Gastroesophageal sphincter (tissue), 4 donors: ENCODE measurements at places on chromosomes 16 and 17. TPM values are rescaled to one million over a fixed set of nuclear protein-coding genes. Genes with fewer than 3 reads are reported as not detected.

Gene SBK1
- total RNA-seq, result not detected

Gene KRTAP1-1
- not detected for total RNA-seq

Gene NPIPA5
- total RNA-seq, result 8.6 TPM

Gene CACNA1H
- total RNA-seq, result 192 TPM

Gene EPX
- not detected for total RNA-seq

Gene RBFOX1
- 0.12 TPM for total RNA-seq

Gene ARHGAP23
- 132 TPM for total RNA-seq

DNA sequence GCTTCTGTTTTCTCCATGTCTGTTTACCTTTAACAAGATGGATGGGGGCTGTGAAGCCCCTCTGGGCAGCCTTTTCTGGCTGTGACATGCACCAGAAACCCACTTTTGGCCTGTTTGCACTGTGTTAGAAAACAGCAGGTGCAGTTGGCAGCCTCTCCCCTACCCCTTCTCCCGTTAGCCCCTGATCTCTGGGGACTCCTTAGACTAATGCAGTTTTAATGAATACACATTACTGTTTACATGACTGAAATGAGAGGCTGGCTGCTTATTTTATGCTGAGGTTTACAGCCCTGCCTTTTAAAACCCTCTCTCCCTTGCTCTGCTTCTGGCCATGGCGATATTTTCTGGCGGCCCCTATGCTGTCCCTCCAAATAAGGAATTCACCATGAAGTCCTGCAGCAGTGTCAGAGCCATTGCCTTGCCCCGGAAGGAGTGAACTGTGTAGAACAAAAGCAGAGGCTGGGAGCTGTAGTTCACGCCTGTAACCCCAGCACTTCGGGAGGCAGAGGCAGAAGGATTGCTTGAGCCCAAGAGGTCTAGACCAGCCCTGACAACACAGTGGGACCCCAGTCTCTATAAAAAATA, 79.3 kb downstream of the PRKCB start:
- ATAC-seq, result peak; percentile 62

DNA sequence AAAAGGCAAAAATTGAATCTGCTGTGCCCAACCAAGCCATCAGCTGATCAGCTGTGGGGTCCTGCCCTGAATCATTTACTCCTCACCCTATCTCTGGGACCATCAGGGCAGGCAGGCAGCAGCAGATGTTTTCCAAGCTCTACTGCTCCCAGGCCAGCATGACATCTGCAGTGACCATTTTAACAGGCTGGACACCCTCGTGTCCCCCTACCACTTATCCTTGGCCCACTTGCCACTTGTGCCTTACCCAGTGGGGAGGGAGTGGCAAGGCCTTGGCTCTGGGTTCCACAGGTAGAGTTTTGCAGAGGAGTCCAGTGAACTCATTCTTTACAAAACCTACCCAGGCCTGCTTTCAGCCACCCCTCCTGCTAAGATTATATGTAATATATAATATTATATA, 12.0 kb upstream of the CA4 start:
- ATAC-seq, result no peak

DNA sequence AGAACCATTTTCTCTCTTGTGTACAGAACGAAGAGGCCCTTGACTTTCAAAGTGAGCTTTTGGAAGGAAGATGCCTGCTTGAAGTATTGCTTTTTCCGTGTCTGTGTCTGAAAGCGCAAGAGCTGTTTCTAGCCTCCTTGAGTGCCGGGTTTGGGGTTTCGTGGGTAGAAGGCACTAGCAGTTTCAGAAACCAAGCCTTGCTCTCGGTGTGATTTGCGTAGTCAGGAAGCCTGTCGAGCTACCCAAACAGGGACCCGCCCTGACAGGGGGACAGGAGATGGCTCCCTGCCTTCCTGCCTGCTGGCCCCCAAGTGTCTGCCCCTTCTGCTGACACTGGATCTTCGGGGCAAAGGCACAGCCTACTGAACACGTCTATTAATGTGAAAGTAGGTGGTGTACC, 322.0 kb downstream of the MAF start:
- no peak for ATAC-seq

DNA sequence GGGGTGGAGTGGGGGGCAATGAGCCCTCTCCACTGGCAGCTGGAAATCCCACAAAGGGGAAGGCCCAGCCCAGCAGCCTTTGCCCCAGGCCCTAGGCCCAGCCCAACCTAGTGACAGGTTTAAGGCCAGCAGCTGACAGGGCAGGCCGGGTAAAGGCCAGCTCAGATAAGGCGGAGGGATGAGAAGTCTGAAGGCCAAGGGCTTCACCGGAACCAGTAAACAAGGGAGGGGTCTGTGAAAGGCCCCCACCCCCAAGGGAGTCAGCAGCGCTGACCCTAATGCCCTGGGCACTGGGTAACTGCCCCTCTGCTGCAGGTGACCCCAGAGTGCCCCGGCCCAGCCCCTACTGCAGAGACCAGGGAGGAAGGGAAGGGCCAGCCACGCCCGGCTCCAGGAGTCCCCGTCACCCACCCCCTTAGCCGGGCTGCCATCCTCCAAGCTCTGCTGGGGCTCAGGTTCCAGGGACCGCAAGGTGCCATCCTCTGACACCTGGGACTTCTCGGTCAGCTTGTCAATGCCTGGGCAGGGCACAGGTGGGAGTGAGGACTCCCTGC, 17.5 kb downstream of the OTOP3 start:
- no peak for ATAC-seq

DNA sequence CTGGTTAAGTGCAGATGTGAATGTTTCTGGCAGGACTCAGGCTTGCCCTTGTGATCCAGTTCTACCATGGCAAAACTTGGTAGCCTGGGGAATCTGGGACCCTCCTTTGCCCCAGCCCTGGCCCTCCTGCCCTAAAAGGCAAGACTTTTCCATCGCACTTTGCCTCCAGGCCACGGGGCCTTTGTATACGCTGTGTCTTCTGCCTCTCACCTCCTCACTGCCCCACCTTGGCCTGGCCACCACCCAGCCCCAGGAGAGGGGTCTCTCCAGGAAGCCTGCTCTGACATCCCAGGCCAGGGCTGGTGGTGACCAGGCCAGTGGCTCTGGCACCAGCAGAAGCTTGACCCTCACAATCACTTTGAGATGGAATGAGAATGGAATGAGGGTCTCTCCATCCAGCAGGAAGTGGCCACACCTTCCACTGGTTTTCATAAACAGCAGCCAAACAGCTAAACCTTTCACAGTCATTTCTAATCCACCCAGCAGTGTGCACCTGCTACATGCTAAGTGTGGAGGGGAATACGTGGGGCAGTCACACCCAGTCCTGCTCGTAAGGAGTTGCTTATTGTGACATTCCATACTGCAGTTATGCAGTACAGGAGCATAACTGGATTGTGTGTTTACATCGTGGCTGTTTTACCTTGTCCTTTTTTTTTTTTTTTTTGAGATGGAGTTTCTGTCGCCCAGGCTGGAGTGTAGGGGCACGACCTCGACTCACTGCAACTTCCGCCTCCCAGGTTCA, 1.6 kb upstream of the MRPL38 start:
- no peak for ATAC-seq

DNA sequence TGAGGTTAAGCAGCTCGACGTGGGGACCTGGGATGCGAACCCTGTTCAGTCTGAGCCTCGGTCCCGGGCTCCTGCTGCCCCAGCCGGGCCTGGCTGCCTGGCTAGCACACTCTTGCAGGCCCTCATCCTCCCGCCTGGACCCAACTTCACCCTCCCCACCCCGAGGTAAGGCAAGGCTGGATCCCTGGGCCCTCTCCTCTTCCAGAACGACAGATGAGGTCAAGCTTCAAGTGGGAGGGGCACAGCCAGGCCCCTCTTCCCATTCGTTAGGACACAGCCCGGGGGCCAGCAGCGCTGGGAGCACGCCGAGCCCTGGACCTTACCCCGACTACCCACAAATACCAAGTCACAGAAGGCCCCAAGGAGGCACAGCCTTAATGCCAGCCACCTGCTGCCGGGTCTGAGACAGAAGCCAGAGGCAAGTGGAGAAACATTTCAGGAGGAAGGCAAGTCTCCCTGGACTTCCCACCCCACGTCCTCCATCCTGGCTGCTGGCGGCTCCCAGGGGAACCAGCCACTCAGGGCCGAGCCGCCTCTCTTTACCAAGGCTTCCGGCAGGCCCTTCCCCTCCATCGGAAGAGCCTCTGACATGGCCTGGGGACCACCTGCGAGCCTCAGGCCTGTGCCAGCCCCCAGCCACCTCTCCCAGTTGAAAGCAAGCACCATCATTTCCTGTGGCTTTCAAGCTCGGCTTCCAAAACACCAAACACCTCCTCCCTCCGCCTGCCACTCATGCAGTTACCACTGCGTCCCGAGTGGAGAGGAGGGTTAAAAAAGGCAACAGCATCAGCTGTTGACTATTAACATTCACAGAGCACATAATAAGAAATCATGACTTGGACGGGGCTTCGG, 59.9 kb downstream of the RPH3AL start:
- ATAC-seq, result no peak

DNA sequence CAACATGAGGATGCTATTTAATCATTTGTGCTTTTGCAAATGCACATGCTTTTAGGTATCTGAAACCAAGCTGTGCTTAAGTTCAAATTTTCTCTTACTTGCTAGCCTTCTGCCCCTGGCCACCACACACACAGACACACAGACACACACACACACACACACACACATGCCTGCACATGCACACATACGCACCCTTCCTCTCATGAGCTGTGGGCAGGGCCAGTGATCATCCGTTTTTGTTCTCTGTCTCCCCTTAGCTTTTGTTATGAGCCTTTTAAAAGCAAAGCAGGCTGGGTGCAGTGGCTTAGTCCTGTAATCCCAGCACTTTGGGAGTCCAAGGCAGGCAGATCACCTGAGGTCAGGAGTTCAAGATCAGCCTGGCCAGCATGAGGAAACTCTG, 34.2 kb downstream of the CD300LF start:
- ATAC-seq, result no peak

GRCh38 chr17:9244066-9245052, 223.0 kb downstream of the NTN1 start:
- peak; percentile 51 for ATAC-seq

- ATAC-seq, result no peak
Observed at GRCh38 chr16:63703612-63704011, 1418.3 kb downstream of the CDH11 start.

- no peak for ATAC-seq
Observed at GRCh38 chr17:55708175-55708974, 14.3 kb downstream of the TMEM100 start.

- peak; percentile 39 for ATAC-seq
Observed at GRCh38 chr16:84648595-84649510, 542 bp downstream of the KLHL36 start.

DNA sequence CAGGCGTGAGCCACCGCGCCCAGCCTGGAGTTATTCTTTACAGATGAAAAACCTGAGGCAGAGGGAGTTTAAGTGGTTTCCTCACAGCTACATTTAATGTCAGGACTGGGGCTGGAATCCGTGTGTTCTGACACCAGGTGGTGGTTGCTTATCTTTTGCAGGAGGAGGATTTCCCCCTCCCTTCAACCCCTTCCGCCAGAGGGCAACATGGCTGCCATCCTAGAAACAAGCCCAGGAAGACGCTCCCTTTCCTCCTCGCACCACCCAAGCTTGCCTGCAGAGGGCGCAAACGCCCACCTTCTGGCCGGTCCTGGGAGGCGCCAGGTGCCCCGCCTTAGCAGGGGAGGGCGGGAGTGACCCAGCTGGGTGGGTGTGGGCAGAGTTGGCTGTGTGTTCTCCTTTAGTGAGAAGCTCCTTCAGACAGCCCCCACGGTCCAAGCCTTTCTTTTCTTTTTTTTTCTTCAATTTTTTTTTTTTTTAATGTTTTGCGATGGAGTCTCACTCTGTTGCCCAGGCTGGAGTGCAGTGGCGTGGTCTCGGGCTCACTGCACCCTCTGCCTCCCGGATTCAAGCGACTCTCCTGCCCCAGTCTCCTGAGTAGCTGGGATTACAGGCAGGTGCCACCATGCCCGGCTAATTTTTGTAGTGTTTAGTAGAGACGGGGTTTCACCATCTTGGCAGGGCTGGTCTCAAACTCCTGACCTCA, 9.9 kb upstream of the RAP1GAP2 start:
- peak; percentile 65 for ATAC-seq
